Activated naive CD4-positive, alpha-beta T cell treated with anti-CD3 and anti-CD28 coated beads, Interleukin-2, amount 10 ng/mL, durations not matched to agents 7 days and 5 days (primary cell): ENCODE measurements at places on chromosomes 2 and 18.

DNA sequence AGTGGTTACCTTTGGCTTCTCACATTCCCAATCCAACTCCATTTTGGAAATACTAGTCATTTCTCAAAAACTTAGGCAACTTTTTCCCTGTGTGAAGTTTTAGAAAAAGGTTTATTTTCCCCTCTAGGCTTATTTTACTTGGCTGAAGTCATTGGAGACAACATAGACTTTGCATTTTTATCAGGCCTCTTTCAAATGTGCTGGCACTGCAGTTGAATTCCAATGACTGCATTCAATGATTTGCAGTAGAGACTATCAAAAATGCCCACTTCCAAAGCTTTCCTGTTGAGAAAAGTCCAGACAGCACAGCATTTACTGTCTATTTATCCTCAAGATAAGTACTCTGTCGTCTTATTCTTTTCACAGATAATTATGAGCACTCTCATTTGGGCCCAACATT lies 70.1 kb downstream of the ONECUT2 start:
- DNase-seq: no peak

DNA sequence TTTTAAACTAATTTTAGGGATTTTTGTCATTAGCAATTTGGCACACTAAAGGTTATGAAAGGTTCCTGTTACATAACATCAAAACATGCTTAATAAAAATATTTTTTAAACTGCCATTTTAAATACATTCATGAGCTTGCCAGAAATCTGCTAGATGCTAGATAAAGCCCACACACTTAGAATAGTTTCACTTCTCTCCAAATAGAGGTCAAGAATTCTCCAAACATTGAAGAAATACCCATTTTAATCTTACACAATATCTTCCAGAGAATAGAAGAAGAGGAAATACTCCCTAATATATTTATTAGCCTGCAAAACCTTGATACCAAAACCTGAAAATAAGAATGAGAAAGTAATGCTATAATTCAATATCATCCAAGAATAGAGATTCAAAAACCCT lies 247.5 kb downstream of the PTH2R start:
- DNase-seq: no peak

GRCh38 chr18:70489571-70489970 lies 200.7 kb downstream of the SOCS6 start:
- DNase-seq: no peak

- DNase-seq: no peak
These were observed 94.4 kb downstream of the SPTBN1 start for GRCh38 chr2:54550547-54550946.

DNA sequence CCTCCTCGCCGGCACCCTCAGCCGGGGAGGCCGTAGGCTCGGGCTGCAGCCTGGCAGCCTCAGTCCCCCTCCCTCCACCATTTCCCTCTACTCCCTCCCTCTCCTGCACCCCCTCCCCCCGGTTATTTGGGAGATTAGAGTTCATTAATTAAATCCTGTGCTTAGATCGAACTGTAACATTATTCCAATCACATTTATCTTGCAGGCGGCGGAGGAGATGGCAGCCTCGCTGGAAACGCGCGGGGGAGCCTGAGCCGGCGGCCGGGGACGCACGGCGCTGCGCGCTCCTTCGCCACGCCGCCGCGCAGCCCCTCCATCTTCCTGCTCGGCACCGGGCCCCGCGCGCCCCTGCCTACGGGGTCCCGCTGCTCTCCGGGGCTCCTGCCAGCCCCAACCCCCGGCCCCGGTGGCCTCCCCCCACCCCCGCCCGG lies at the start of gene ST8SIA3:
ST8SIA3 (plus strand) TSS at position 287 of the 431 bp plus-strand sequence. CDS start 290 bp downstream, outside the sequence.
- DNase-seq: no peak

- DNase-seq: no peak
These were observed 228.3 kb downstream of the SRBD1 start for GRCh38 chr2:45382744-45383143.

- no peak for DNase-seq
These were observed 571.3 kb upstream of the LRRTM4 start for GRCh38 chr2:78093436-78093835.

DNA sequence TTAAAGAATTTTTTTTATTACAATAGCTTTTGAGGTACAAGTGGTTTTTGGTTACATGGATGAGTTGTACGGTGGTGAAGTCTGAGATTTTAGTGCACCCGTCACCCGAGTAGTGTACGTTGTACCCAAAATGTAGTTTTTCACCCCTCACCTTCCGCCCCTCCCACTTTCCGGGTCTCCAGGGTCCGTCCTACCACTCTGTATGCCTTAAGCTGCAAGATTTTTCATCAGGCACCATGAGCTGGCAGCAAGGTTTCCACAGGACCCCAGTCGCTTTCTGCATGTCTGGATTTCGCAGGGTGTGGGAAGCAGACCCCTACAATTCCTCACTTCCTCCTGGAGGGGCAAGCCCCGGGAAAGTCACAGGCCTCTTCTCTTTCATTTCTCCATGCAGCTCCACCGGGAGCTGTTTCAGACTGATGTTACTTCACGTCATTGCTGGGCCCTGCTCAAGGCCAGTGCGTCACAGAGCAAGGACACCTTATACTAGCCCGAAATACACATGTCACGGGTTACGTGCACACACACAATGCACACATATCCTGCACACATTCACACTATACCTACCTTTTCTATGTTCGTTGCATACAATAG lies 179.1 kb downstream of the ZFP36L2 start:
- DNase-seq: no peak

- no peak for DNase-seq
These were observed 229.9 kb upstream of the HDAC4 start for GRCh38 chr2:239630618-239631286.

- no peak for DNase-seq
These were observed 298.2 kb upstream of the CHST9 start for GRCh38 chr18:27483276-27483675.
